Omental fat pad (tissue), 4 donors: ENCODE measurements at places on chromosomes 5 and 9. TPM values are rescaled to one million over a fixed set of nuclear protein-coding genes. Genes with fewer than 3 reads are reported as not detected.

Gene LRRC14B
- total RNA-seq = not detected

Gene C8G
- total RNA-seq = not detected

Gene LEAP2
- 2.3 TPM for total RNA-seq

Gene GFI1B
- not detected for total RNA-seq

Gene HRH2
- total RNA-seq = 22.6 TPM

Gene TRIM32
- total RNA-seq = 9.5 TPM

Gene PCA3
- total RNA-seq = 0.84 TPM

Gene TPRN
- 3.6 TPM for total RNA-seq

Gene FOXD4L4
- total RNA-seq = not detected

Gene IFNA21
- not detected for total RNA-seq

Gene GPRIN1
- total RNA-seq = 0.79 TPM

Gene CTSV
- 0.28 TPM for total RNA-seq

Gene SUSD3
- 24.2 TPM for total RNA-seq

Gene MARCOL
- total RNA-seq = not detected

Gene NTNG2
- 1.9 TPM for total RNA-seq

Gene PCDHB9
- total RNA-seq = 4.7 TPM
